CD4-positive, alpha-beta T cell (primary cell): ENCODE measurements at places on chromosomes 7 and 10. TPM values are rescaled to one million over a fixed set of nuclear protein-coding genes. Genes with fewer than 3 reads are reported as not detected.

- no peak for DNase-seq
These were observed 179.1 kb upstream of the STEAP4 start for GRCh38 chr7:88485821-88486220.

DNA sequence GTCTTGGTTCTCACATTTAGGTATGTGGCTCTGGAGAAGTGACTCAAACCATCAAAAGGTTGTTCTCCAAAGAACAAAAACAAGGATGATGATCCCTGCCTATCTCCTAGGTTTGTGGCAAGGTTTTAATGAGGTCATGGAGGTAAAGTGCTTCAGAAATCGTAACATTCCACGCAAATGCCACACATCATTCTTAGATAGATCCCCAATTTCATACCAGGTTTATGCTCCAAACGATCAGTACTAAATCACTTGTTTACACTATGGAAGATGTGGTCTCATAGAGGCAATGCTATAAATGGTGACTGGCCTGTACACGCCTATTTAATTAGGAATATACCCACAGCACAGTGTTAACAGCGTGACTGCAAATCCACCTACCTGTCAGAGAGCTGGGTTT lies 66.6 kb downstream of the MINDY3 start:
- no peak for DNase-seq

DNA sequence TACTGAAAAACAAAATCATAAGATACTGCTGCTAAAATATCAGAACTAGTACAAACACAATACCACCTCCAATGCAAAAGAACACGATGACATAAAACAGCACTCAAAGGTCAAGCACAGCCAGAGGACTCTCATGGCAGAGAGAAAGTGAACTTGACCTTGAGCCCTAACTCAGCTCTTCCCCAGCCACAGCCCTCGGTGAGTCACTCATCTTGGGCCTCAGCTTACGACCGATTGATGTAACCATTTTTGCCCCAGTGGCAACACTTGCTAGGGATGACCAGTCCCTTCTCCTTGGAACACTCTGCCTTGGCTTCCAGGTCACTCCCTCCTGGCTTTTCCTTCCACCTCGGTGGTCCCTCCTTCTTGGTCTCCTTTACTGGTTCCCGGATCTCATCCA lies 77.8 kb downstream of the JAZF1 start:
- DNase-seq, result no peak

- DNase-seq, result no peak
These were observed 674.7 kb downstream of the CCSER2 start for GRCh38 chr10:85003083-85003482.

DNA sequence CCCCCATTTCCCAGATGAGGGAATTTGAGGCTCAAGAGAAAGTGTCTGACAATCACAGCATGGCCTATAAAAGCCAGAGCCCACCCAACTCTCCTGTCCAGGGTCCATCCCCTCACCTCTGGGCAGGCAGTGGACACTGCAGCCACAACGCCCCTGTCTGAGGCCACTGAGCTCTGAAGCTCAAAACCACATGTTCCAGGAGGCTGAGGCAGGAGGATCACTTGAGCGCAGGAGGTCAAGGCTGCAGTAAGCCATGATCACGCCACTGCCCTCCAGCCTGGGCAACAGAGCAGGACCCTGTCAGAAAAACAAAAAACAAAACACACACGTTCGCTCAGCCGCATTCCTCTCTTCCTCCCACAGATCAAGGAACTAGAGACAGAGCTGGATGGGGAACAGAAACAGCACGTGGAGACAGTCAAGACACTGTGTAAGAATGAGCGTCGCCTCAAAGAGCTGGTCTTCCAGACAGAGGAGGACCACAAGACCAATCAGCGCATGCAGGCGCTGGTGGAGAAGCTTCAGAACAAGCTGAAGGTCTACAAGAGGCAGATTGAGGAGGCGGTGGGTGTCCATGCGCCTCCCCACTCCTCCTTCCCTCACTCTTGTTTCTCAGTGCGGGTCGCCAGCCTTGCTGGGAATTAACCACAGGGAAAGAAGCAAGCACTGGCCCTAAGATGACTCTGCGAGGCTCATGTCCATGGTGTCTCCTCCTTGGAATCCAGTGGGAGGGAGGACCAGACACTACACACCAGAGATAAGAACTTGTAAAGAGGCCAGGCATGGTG lies 20.0 kb upstream of the ARPC1A start:
- no peak for DNase-seq

GRCh38 chr10:49552277-49552676 lies 13.4 kb upstream of the ERCC6 start:
- DNase-seq, result no peak

- no peak for DNase-seq
These were observed 24.2 kb downstream of the ITGB8 start for GRCh38 chr7:20354610-20355528.

GRCh38 chr7:26187380-26188205 lies 13.0 kb downstream of the HNRNPA2B1 start:
- DNase-seq, result no peak

DNA sequence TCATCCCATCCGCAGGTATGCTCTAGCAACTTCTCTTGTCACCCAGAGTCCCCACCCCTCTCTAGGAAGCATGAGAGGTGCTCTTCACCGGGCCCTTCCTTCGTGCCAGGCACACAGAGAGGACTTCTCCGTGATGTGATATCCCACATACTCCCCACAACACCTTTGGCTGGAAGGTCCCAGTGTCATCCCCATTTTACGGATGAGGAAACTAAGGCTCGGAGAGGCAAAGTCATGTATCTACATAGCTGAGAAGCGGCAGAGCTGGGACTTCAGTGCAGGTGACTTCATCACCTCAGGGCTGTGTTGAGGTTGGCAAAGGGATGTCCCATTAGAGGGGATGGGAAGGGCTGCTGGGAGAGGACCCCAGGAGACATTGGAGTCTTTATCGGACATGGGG lies 15.4 kb downstream of the TMEM270 start:
- no peak for DNase-seq

DNA sequence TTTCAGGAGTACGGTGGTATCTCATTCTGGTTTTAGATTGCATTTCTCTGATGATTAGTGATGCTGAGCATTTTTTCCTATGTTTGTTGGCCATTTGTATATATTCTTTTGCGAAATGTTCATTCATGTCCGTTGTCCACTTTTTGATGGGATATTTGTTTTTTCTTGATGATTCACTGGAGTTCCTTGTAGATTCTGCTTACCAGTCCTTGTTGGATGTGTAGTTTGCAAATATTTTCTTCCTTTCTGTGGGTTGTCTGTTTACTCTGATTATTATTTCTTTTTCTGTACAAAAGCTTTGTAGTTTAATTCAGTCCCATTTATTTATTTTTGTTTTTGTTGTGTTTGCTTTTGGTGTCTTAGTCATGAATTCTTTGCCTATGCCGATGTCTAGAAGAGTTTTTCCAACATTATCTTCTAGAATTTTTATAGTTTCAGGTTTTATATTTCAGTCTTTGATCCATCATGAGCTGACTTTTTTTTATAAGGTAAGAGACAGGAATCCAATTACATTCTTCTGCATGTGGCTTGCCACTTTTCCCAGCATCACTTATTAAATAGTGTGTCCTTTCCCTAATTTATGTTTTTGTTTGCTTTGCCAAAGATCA lies 320.5 kb downstream of the MAGI2 start:
- DNase-seq, result no peak

DNA sequence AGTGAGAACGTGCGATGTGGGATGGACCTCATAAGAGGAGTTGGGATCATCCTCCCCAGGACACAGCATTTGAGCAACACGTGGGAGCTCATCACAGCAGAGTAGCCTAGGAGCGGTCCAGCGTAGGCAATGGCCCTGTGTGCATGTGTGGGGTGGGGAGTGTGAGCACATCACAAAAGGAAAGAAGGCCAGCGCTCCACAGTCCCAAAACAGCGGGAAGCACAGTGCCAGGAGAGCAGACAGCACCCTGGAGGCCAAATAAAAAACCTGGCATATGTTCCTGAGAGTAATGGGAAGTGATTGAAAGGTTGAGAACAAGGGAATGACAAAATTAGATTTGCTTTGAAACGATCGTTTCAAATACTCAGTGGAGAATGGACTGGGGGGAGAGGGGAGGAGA lies 226.0 kb downstream of the C7orf25 start:
- DNase-seq, result no peak

DNA sequence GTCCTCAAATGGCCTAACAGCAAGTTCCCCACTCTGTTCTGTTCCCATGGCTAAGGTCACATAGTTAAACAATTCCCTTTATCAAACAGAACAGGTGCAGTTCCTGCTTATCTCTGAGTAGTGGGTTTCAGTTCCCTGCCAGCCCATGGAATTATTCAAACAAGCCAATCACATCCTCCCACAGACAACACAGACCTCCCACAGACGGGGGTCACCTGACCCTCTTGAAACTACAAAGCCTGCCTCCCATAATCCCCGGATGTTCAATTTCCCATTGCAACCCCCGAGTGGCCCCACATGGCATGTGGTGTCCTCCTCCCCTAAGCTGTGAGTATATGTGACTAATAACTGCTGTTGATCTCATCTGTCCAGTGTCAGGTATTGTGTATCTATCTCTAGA lies 64.1 kb downstream of the TMEM168 start:
- no peak for DNase-seq

DNA sequence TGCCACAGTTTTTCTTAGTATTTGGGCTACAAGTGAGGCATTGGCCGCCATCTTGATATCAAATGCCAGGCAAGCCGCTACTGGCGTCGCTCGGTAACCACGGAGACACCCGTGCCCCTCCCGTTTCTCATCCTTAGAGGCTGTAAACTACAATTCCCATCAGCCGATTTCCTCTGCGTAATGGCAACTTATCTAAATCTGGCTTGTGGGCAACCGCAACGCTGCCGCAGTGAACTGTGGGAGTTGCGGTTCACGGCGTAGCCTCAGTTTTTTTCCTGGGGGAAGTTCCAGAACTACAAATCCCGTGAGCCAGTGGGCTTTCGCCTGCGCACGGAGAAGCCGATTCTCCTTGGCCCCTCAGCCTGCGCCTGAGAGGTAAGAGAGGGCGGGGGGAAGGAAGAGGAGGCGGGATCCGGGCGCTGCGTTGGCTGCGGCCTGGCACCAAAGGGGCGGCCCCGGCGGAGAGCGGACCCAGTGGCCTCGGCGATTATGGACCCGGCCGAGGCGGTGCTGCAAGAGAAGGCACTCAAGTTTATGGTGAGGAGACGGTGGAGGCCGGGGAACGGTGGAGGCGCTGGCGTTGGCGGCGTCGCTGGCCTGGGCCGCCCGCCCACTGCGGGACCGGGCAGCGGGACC lies at the start of gene BTRC:
Gene BTRC, plus strand, starts transcription at position 474 of the 636 bp plus-strand sequence. Its CDS starts 16 bp downstream, at position 490.
- DNase-seq, result peak; percentile 90

The SPDYE2B gene
- total RNA-seq, result not detected

The AKR1C3 gene
- 2.0 TPM for total RNA-seq

The PSD gene
- 17.8 TPM for total RNA-seq

The ANKRD1 gene
- total RNA-seq, result not detected

The CXCL12 gene
- total RNA-seq, result not detected
